Jurkat, Clone E6-1 (cell line): ENCODE measurements at places on chromosomes 3 and 15.

- no peak for DNase-seq
These were observed 193.9 kb downstream of the ADAMTS17 start for GRCh38 chr15:100147828-100148227.

DNA sequence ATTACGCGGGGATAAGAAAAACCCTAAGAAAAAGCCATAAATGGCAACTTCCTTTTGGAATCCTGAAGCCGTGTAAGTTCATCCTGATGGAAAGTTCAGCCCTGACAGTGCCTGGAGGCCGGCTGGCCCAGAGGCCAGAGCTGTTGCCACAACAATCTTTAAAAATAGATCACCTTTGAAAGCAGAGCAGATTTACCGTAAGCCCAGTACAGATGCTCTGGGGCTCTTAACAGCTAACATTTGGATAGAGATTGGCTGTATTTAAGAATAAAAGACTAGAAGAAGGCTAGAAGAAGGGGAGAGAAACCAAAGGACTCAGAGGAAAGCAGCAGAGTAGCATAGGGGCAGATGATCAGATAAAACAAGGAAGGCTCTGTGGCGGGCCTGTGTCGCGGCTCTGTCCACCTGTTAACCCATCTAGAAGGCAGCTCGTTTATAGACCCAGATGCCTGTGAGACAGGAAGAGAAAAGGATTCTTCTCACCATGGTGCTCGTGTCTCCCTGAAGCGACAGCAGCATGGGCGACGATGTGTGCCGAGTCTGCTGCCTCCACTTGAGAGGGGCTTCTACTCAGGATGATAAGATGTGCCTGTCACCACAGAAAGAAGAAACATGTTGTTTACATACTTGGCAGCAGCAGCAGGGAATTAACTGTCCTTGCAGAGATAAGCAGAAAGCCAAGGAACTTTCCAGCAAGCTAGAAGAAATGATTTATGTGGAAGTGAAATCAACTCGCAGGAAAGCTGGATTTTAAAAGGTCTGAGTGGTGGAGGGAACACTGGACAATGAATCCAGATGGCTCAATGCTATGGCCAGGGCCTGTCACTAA, 69.9 kb downstream of the SYNM start:
- no peak for DNase-seq

DNA sequence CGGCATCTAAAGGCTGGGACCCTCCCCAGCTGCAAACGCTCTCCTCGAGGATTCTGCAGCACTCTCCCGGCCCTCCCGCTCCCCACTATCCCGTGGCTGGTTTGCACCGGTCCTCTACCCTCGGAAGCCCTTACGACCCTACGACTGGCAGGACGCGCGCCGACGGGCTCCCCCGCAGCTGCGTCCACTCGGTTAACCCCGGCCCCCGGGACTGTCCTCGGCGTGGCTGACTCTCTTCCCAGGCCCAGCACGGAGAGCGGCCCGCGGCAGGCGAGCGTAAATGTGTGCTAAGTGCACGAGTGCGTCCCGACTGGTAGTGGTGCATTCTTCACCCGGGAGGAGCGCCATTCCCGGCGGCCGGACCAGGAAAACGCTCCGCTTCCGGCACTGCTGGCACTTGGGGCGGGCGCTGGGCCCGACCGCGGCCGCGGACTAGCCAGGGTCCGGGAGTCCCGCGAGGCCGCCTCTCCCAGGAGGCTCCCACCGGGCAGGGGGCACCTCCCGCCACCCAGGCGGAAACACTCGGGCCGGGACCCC, 508 bp downstream of the GORASP1 start:
- DNase-seq = no peak

GRCh38 chr3:119240101-119240590, 532 bp downstream of the B4GALT4 start:
- DNase-seq = no peak

GRCh38 chr3:42758126-42758525, 14.9 kb downstream of the CCDC13 start:
- DNase-seq = no peak

- no peak for DNase-seq
These were observed 218.7 kb upstream of the CHRNA7 start for GRCh38 chr15:31811641-31812040.

DNA sequence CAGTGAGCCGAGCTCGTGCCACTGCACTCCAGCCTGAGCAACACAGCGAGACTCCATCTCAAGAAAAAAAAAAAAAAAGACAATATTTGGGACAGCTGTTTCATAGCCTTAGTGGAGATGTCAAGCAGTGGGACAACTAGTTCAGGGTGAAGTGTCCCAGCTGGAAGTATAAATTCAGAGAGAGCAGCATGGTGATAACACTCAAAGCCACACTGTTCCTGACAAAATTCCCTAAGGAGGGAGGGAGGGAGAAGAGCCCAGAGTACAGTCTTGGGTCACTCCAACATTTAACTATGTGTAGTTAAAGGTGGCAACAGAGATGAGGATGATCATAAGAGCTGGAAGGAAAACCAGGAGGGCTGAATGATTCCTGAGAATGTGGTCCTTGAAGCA, 21.1 kb upstream of the IP6K2 start:
- DNase-seq = no peak

- DNase-seq = no peak
These were observed 102.4 kb downstream of the MYLK start for GRCh38 chr3:123781571-123782275.

GRCh38 chr15:32722136-32722535, 4.3 kb downstream of the GREM1 start:
- DNase-seq = no peak

- DNase-seq = no peak
These were observed 58.5 kb upstream of the CCR4 start for GRCh38 chr3:32892625-32893598.

- no peak for DNase-seq
These were observed 36.9 kb upstream of the UBE2E2 start for GRCh38 chr3:23166276-23166675.

GRCh38 chr3:124904835-124905492, 17.8 kb upstream of the ITGB5 start:
- no peak for DNase-seq

- no peak for DNase-seq
These were observed 353.8 kb downstream of the NAALADL2 start for GRCh38 chr3:175212896-175213295.

DNA sequence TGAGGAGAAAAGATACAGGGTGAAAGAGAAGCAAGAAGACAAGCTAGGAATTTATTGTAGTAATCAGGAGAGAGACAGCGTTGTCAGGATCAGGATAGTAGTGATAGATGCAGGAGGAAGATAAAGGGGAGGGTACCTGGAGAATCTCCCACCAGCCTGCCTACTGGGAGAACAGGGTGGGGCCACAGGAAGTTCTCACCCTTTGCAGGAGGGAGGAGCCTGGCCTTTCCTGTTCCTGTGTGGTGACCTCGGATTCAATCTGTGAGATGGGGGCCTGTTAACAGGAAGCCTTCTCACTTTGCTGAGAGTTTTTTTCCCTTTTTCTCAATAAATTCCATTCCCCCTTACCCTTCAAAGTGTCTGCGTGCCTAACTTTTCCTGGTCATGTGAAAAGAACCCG, 37.6 kb downstream of the GMPS start:
- DNase-seq = peak; percentile 16

DNA sequence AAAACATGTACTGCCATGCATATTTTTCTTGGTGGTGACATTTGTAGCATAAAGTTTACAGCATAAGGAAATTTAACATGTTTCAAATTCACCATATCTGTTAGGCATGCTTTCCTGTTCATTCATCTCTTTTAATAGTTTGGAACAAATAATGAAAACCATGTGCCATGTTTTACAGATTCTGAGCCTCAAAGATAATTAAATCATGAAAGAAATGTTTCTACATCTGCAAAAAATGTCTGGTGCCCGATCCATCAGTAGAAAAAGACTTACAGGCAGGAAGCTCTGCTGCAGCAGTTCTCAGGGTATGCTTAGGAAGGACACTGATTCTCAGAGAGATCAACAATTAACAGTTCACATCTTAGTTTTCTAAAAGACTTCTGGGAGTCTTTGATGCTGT, 316.2 kb downstream of the IL5RA start:
- DNase-seq = no peak
